CD4-positive, alpha-beta T cell treated with Interferon gamma for 1 hour (primary cell): ENCODE measurements at places on chromosomes 13 and 19.
A peak's percentile ranks its signal among the peaks of the same experiment; 100 is the strongest.

- peak; percentile 29 for DNase-seq
Observed at GRCh38 chr19:49851456-49852259, 699 bp downstream of the PTOV1 start.

DNA sequence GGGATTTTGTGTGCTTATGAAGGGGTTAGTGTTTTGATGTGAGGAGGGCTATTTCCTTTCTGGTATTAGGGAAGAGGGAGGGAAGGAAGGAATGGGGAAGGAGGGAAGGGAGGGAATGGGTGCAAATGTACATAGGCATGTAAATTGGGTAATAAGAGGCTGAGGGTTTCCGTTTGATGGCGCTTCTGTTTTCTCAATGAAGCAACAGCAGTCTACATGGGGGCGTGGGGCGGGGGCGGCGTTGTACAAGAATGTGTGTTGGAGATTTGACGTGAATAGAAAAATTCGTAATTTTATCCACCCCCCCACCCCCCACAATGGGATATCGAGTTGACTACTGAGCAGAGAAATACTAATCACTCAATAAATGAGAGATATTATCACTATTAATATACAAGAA, 52.5 kb downstream of the PDS5B start:
- DNase-seq = no peak

DNA sequence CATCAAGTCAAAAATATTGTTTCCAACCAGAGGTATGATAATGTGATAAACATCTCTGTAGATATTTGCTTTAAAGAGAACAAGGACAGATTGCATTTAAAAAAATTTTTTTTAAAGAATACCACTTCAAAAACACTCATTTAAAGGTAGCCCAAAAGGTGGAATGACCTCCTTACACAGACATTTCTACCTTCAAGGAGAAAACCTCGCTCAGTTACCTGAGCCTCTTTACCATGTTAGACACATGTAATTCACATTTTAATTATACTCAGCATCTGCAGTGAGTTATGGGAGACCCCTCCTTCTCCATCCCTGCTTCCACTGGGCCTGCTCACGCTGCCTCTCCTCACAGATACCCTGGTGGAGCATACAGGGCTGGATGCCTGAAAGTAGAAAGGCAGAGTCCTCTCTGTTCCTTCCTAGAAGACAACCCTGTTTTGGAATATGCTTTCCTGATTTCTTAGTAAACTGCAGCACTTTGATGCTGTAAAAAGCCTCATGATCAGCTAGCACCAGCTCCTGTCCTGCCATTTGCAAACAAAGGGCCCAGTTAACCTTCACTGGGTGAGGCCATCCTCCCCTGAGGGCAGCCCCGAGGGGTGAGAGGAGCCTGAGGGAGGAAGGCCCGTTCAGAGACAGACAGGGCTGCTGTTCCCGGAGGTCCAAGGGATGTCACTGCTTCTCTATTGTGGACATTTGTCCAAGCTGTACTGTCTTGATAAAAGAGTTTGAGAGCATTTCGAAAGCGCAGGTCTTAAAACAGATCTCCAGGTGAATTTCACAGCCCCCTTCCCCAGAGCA, 117.8 kb downstream of the IRS2 start:
- DNase-seq = no peak

DNA sequence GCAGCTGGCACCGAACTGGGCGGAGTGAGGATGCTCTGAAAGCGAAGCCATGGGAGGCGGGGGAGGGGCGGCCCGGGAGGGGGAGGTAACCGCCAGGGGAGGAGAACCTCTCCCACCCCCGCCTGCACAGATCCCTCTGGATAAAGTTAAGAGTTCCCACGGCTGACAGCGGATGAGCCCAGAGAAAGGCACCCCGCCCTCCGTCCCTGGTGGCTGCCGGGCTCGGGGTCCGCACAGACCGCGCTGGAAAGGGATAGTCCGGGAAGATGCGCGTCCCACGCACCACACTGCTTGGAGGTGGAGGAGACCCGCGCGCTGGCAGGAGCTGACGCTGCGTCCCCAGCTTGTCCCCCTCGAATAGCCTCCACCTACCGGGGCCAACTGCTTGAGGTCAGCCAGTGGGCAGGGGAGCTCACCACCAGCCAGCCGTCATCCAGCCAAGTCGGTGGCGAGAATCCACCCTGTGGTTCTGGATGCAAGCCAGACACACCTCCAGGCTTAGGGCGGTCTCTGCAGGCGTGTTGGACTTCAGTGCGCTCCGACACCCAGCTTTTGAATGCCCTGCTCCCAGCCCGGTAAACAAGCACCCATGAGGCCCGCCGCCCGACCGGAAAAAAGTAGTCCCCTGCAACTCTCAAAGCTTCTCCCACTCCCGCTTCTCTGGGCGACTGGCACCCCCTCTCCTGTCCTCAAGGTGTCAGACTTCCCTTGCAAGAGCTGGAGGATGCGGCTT, at the start of gene TRPC4:
Gene TRPC4, minus strand, starts transcription at position 17 of the 733 bp plus-strand sequence. CDS start 86,439 bp downstream, outside the sequence.
- DNase-seq = no peak

GRCh38 chr19:42184401-42184861, 33.0 kb downstream of the DEDD2 start:
- DNase-seq = peak; percentile 60

DNA sequence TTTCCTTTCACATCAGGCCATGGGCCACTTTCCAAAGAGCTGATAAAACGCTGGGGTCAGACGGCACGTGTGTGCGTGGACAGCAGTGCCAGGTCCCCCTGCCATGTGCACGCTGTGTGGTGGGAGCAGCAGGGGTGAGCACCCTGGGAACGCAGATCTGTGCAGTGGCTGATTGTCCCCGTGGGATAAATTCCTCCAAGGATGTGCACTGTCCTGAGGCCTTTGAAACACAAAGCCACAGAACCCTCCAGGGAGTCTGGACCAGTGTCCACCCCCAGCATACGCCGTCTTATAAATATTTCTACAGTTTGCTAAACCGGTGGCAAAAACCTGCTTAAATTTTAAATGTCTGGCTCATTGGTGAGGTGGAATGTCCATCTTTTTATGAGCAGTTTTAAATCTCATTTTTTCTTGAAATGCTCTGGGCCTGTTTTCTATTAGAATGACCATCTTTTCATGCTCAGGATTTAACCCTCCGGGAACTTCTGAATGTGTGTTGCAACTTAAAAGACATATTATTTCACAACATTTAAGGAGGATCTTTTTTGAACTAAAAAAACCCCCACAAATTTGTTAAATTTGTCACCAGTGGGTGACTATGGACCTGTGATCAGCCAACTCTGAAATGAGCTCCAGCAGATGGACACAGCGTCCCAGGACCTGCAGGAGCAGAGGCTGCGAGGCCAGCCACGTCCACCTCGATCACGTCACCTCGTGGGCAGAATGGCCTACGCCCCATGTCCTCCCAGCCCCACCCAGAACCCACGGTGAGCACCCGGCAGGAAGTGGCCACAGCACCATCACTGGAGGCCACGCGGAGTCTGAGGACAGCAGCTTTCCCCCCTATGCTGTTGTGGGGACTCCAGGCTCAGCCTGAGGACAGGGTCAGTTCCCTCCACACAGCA, 68.6 kb downstream of the RASA3 start:
- DNase-seq = peak; percentile 56

DNA sequence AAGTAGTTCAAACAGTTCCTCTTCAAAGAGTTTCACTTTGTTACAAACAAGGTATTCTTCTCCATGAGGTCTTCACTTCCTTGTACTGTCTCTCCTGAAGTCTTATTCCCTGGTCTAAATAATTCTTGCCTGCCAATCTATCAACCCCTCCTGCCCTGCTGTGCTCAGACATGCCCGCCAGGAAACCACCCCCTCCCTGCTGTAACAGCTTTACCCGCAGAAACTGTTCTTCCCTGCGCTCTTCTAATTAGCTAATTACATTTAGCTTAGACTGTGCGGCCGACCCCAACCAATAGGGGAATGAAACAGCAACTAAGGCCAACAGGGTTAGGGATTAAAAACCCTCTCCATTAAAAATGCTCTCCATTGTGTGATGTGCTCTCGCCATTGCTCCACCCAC, 46.7 kb downstream of the ZNF846 start:
- DNase-seq = no peak

DNA sequence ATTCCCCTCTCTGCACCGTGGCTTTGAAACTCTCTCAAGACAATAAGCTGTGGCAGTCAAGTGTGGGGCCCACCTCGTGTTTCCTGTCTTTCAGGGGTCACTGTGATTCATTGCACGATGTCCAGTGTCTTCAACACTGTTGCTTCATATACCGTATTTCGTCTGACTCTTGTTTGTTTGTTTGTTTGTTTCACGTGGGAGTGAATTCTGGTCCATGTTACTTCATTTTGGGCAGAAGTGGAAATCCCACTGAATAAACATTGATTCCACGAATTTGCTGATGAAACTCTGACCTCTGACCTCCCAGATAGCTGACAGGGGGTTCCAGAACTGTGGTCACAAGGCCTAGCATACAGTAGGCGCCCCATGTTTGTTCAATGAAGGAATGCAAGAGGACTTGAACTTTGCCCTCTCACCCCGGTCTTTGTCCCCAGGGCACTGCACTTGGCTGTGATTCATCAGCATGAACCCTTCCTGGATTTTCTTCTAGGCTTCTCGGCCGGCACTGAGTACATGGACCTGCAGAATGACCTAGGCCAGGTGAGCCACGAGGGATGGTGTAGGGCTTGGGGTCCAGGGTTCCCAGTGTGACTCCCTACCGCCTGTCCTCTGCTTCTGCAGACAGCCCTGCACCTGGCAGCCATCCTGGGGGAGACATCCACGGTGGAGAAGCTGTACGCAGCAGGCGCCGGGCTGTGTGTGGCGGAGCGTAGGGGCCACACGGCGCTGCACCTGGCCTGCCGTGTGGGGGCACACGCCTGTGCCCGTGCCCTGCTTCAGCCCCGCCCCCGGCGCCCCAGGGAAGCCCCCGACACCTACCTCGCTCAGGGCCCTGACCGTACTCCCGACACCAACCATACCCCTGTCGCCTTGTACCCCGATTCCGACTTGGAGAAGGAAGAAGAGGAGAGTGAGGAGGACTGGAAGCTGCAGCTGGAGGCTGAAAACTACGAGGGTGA, 5.1 kb downstream of the NFKBIB start:
- DNase-seq = no peak

GRCh38 chr13:101916108-101916774, 463.8 kb downstream of the ITGBL1 start:
- no peak for DNase-seq

GRCh38 chr19:34313188-34313587, 51.8 kb upstream of the GPI start:
- DNase-seq = no peak

DNA sequence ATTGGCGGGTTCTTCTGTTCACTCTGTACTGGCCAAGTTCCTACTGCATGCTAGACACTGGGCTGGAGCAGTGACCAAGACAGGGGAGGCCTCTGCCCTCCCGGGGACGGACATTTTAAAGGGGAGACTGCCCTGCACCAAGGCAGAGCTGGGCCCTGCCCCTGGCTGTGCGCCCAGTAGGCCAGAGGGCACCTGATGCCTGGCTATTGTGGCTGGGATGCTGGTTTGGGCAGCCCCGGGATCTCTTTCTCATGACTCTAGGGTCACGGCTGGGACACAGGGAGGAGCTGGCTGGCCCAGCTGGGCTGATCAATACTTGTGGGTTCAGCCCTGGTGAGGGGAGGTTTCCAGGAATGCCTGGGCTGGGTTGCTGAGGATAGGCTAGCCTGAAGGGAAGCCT, 17.7 kb downstream of the LIPE start:
- no peak for DNase-seq

GRCh38 chr13:46899801-46900200, 2.9 kb upstream of the HTR2A start:
- DNase-seq = no peak

- no peak for DNase-seq
Observed at GRCh38 chr19:10116866-10117616, 2.7 kb downstream of the EIF3G start.

- DNase-seq = peak; percentile 65
Observed at GRCh38 chr19:2494447-2495129, 18.7 kb downstream of the GADD45B start.

DNA sequence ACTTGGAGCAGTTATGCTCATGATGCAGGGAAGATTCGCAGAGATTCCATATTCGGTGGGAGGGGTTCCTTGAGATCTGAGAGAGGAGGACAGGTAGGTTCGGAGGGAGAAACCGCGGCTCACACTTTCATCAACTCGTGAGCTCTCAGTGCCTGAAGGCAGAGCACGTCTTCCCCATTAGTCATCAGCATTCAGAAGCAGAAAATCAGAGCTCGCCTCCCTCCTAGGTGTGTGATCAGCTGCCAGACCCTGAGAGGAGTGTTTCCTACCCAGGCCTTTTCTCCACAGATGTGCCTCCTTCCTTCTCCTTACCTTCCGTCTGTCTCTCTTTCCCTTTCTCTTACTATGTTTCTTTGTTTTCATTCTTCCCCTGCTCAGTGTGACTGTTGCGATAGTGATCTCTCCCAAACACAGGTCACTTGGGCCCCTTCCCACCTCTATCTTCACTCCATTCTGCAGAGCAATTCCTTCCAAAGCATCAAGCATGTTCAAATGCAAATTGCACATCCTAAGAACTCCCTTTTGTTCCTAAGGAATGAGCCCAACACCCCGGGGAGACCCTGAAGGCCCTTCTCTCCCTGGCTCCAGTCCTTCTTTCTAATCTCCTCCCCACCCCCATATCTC, 389.5 kb downstream of the UQCRFS1 start:
- DNase-seq = no peak

GRCh38 chr13:103935117-103935516, 868.9 kb upstream of the SLC10A2 start:
- DNase-seq = no peak

DNA sequence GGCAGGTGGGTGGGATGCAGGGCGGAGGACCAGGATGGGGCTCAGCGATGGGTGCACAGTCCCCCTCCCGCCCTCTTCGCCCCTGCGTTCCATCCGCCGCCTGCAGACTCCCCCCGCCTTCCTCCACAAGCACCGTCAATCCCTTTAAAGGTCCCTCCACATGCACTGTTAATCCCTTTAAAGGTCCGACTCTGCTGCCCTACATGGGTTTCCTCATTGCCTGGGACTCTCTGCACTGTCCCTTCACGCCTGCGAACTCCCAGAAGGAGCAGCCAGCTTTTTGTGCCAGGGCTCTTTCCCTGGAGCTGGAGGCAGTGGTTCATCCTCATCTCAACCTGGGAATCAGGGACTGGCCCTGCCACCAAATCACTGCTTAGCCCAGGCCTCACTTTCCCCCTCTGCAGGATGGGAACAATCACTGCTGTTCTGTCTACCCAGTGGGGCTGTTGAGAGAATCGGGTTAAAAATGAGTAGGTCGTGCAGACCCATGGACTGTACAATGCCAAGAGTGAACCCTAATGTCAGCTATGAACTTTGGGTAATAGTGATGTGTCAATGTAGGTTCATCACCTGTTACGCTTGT, 20.4 kb downstream of the ZNF574 start:
- DNase-seq = no peak

DNA sequence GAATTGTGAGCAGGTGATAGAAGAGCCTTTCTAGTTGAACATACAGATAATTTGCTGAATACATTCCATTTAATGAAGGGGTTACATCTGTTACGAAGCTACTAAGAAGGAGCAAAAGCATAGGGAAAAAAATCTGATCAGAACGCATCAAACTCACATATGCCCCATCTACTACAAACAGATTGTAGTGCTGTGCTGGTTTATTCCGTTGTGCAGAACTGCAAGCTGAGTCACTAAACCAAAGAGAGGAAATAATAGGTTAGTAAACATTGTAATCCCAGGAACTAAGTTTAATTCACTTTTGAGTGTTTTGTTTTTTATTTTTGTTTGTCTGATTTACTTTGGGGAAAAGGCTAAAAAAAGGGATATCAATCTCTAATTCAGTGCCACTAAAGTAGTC, 136.3 kb downstream of the CDK8 start:
- DNase-seq = no peak

GRCh38 chr19:5896365-5897076, 7.1 kb downstream of the NDUFA11 start:
- DNase-seq = no peak
